Left cardiac atrium (tissue), 4 donors: ENCODE measurements at places on chromosomes 3 and 15. TPM values are rescaled to one million over a fixed set of nuclear protein-coding genes. Genes with fewer than 3 reads are reported as not detected.

DNA sequence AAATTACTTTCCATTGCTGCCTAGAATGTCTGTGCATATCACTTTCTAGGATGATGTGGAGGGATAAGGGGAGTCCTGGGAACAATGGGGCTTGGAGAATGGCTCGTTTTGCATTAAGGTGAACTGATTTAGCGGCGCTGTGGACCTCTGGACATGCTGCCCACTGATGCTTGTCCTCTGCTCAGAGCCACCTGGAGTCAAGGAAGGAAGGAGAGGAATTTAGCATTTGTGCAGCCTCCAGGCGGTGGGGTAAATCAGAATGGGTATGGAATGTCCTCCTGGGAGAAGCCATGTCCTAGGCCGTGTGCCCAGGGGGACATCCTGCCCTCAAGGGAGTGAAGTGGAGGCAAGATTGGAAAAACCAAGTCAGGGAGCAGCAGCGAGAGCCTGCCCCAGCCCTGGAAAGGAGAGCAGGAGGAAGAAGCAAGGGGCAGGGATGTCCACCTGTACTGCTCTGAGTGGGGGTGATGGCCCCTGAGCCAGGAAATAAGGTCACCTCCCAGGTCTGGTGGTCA lies 37.8 kb downstream of the KY start:
- no peak for DNase-seq

GRCh38 chr15:84856731-84857417 lies 27.6 kb upstream of the SLC28A1 start:
- no peak for DNase-seq

DNA sequence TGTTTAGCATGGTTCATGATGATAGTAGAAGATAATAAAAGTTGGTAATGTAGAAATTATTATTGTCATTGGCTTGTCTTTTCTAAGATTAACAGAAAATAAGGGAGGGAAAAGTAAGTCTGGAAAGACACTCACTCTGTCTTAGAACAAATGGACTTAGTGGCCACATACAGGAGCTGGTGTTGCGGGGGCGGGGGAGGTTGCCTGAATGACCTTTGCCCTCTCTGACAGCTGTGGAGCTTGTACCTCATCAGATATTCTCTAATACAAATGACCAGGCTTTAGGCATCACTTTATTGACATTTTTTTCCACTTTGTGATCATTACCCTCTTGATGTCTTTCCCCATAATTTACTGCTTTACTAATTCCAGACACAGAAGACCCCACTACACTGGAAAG lies 5.9 kb downstream of the TAGLN3 start:
- no peak for DNase-seq

- no peak for DNase-seq
Measured at GRCh38 chr3:163273694-163274093, 1777.1 kb downstream of the OTOL1 start.

DNA sequence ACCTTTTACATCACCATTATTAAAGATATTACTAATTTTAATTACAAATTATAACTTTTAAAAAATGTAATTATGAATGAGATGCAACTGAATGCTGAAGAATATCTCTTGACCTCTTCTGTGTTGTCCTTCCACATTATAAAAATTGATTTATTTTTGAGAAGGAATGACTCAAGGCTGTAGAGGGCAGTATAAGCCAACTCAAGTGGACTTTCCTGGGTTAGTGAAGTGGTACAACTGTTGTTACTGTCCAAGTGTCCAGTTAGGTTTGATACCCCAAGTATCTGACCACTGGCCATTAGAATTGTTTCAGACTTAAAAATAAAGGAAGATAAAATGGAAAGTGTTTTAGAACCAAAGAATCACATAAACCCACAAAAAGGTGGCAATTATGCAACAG lies 51.9 kb downstream of the BBX start:
- no peak for DNase-seq

DNA sequence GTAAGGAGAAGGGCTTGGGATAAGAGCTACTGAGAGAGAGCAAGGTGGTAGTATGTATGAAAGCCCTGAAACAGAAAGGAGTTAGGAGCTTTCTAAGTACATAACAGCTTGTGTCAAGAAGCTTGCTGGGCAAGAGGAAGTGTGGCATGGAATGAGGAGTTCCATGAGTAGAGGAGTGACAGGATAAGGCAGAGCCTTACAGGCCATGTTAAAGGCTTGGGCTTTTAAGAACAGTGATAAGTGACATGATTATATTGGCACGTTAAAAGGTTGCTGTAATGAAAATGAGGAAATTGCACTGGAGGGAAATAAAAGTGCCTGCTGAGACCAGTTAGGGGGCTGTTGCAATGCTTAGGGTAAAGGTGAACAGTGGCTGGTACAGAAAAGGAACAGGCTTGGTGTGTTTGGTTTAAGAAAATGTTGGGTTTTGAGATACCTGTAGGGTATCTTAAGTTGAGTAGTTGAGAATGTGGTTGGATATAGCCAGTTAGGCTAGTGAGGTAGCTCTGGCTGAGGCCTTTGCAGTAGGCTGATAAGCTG lies 49.0 kb downstream of the MEF2A start:
- DNase-seq = no peak

DNA sequence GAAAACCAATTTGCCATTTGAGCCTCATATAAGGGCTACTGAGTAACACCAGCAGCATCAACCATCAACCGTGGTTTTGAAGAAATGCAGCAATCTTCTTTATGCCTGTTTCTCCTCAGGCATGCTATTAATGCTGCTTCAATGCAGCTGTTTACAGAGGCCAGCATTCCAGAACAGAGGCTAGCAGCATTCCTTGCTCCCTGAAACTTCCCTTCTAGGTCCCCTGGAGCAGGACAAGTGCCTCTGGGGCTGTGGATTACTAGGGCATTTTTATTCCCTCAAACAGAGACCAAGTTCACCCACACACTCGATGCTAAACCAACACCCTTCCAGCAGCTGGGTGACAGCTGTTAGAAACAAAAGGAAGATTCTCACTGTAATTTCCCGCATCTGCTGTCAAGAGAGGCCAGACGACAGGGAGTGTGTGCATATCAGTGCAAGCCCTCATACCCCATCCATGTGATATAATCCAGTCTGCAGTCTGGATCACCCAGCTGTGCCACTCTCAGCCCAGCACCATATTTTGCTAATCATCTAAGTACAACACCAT lies 57.5 kb downstream of the HOMER2 start:
- no peak for DNase-seq

DNA sequence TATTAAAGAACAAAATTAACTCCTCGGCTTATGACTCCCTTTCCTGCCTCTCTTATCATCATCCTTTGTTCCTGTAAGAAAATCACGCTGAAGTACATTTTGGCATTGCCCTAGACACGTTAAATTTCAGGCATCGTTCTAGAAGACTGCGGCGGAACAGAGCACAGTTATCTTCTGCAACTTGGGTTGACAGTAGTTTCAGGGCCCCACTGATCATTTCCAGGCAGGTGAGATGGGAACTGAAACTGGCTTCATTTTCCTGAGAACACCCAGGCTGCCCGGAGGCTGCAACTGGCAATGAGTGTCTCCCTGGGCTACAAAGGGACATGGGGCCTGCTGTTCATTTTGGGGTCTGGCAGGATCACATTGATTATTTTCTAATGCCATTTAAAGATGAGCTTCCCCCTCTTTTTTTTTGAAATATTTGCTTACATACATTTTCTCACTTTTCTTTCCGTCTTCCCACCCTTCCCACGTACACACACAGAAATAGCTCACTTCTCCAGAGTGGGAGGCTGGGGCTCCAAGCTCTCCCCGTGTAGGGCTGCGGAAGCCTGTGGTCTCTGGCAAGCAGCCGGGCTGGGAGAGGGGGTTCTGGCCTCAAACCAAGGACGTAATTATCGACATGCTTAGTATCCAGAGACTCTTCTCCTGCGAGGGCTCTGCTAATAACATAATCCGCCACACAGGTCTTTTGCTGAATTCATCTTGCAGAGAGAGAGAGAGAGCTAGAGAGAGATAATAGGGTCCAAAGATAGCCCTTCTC lies 267.4 kb downstream of the ABHD5 start:
- DNase-seq = no peak

DNA sequence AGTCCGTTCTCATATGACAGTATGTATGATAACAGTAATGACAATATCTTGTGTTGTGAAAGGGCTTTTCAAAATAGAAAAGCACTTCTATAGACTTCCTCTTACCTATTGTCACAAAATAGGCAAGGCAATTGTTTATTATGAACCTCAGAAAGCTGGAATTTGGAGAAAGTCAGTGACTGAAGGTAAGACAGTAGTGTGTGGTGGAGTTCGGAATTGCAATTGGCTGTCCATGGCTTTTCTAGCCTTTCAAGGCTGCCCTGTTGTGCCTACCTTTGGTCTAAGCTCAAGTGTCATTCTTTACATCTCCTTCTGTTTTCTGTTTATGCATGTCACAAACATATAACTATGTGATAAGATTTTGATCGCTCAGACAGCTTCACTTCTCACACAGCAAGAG lies 219.3 kb upstream of the NR2E3 start:
- no peak for DNase-seq

DNA sequence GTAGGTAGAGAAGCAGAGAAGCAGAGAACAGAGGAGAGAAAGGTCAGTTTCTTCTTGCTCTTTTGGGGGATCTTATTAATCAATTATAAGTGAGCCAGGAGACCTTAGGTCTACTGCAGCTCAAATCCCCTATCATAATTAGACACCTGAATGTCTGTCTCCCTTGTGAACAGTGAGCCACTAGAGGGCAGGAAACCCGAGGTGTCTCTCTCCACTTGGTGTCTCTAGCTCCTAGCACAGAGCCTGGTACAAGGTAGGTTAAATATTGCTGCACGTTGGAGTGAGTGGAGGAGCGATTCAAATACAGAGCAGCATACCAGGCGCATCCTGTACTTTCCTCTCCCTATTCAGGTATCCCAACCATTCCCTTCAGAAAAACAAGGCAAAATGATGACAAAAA lies 2.0 kb upstream of the ST8SIA2 start:
- no peak for DNase-seq

DNA sequence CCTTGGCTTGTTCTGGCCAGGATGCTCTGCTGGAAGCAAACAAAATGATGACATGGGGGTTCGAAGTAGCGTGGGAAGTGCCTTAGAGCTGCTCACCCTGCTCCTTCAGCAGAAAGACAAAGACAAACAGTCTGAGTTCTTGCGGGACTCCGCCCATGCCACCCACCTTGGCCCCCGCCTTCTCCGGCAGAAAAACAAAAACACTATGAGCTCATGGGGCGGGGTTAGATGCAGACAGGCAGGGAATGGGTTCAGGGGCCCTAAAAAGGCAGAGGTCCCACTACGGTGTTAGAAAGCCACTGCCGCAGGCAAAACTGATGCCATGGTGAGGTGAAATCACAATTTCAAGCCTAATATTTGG lies 9.7 kb upstream of the NCKIPSD start:
- peak; percentile 74 for DNase-seq

IL16 gene
- 4.7 TPM for total RNA-seq

SLC6A20 gene
- total RNA-seq = not detected

ECT2 gene
- 5.6 TPM for total RNA-seq

SLC9C1 gene
- total RNA-seq = 1.4 TPM

LACTB gene
- 20.3 TPM for total RNA-seq

IQCF2 gene
- total RNA-seq = not detected
